ENCODE measurements at places on chromosomes 11 and 22.

DNA sequence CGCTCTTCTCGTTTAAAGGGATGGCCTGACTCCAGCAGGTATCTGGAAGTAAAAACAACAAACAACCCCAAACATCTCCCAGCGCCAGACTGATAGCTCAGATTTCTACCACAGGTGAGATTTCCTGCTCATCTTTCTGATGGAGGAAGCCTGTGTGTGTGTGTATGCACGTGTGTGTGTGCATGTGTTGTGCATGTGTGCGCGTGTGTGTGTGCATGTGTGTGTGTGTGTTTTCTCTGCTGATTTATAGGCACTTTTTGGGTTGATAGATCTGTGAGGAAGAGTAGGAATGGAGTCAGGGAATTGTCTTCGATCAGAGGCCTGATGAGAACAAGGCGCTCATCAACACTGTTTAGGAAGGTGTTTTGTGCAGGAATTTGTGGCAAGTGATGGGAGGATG, 103.0 kb downstream of the PKNOX2 start:
- no peak for DNase-seq

- DNase-seq, result no peak
Observed at GRCh38 chr11:133390803-133391202, 141.5 kb downstream of the OPCML start.

- no peak for DNase-seq
Observed at GRCh38 chr22:50303848-50304527, 3.5 kb downstream of the PLXNB2 start.

- no peak for DNase-seq
Observed at GRCh38 chr11:59427068-59427382, 812 bp upstream of the OR5A2 start.

GRCh38 chr11:30150425-30150824, 80.4 kb upstream of the FSHB start:
- DNase-seq, result no peak

DNA sequence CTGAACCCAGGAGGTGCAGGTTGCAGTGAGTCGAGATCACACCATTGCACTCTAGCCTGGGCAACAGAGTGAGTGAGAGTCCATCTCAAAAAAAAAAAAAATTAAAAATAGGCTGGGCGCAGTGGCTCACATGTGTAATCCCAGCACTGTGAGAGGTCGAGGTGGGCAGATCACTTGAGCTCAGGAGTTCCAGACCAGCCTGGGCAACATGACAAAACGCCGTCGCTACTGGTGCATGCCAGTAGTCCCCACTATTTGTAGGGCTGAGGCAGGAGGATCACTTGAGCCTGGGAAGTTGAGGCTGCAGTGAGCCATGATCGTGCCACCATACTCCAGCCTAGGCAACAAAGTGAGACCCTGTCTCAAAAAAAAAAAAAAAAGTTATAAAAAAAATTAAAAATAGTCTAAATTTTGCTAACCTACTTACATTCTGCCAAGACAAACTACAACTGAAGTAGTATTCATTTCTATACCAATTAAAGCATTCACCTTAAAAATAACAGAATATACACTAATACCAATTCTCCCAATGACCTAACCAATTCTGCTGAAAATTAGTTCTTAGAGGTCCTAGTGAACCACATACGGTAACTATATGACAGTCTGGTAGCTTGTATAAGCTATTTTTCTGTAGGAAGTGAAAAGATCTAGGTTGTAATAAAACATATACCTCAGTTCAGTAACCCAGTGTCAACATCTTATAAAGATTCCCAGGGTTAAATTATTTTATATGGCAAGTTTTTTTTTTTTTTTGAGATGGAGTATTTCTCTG, 7.1 kb downstream of the DDX6 start:
- no peak for DNase-seq

DNA sequence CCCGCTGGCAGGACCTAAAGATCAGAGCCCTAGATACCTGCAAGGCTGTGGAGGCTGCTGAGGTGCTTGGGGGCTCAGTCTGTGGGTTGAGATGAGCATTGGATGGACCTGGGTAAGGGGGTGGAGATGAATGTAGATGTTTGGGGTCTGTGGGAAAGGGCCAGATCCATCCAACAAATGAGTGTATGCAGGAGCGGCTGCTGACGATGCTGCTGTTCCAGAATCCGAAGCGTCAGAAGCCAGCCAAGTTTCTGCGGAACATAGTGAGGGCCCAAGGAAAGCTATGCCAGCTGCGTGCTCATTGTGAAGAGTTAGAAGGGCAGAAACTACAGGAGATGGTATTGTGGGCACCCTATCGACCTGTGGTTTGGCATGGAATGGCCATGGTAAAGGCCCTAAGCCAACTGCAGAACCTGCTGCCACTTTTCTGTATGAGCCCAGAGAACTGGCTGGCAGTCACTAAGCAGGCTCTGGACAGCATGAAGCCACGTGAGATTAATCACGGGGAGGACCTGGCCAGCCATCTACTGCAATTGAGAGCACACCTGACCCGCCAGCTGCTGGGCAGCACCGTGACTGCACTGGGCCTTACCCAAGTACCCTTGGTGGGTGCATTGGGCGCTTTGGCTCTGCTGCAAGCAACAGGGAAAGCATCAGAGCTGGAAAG, 36.6 kb downstream of the RRP8 start:
- DNase-seq, result no peak

DNA sequence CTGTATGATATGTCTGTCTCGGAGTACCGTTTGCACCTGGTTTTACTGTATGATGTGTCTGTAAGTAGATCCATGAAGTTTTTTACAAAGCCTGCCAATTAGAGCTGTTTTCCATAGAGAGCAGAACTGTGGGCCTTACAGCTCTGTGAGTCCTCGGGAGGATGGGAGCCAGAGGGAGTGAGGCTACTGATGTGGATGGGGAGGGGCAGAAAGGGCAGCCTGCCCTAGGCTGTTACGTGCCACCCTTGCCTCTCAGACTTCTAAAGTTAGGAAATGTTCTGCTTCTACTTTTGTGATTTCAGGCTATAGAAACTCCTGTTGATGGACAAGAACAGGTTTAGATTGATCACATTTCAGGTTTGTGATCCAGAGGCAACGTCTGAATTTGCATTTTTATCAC, 105.2 kb downstream of the PPP6R3 start:
- no peak for DNase-seq

DNA sequence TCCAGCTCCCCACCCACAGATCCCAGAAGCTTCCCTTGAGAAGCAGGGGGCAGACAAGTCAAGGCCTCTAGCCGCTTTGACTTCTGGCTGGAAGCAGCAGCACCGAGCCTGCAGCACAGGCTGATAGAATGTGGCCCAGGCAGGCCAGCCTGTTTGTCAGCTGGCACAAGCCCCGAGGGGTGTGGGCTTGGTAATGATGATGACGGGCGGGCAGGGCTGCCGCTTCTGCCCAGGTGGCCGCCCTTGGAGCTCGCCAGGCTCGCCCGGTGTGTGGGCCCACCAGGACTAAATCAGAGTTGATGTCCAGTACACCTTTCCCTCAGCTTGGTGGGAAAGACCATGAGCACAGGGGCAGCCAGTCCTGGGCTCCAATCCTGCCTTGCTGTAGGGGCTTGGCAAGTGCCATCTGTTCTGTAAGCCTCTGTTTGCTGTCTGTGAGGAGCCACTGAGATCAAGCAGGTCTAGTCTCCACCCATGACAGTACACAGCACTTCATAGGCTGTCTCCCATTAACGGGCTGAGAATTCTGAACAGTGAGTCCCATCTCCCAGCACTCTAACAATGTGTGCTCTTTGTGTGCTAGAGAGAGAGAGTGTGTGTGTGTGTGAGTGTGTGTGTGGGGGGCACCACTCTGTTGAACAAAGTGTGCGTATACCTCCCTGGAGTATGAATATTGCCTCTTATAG, 26.8 kb downstream of the MICAL2 start:
- DNase-seq, result no peak

DNA sequence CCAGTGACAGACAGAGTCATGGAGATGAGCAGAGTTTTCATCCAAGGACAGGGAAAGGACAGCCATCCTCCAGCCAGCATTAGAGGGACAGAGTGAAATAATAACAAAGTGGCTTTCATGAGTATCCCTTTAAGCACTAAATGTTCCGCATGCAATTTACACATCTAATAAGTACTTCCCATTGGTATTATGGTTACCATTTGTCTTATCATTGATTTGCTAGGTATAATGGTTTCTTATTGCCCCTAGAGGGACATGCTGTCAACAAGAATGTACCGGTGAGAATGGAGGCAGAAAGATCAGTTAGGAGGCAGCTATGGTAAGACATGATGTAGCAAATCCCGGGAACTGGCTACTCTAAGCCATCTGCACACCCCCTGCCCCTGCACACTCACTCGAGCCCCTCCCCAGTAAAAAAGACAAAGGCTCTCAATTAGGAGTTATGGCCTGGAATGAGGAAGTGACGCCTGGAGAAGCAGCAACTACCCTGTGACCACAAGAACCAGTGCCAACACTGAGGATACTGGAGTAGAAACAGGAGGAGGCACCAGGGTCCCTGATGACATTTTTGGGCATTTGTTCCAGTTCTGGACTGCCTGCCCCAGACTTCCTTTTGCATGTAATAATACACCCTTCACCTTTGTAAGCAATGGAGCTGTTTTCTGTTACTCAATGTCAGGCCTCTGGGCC, 30.2 kb upstream of the HMGXB4 start:
- DNase-seq, result no peak

- DNase-seq, result no peak
Observed at GRCh38 chr22:28894807-28895206, 11.4 kb downstream of the ZNRF3 start.

DNA sequence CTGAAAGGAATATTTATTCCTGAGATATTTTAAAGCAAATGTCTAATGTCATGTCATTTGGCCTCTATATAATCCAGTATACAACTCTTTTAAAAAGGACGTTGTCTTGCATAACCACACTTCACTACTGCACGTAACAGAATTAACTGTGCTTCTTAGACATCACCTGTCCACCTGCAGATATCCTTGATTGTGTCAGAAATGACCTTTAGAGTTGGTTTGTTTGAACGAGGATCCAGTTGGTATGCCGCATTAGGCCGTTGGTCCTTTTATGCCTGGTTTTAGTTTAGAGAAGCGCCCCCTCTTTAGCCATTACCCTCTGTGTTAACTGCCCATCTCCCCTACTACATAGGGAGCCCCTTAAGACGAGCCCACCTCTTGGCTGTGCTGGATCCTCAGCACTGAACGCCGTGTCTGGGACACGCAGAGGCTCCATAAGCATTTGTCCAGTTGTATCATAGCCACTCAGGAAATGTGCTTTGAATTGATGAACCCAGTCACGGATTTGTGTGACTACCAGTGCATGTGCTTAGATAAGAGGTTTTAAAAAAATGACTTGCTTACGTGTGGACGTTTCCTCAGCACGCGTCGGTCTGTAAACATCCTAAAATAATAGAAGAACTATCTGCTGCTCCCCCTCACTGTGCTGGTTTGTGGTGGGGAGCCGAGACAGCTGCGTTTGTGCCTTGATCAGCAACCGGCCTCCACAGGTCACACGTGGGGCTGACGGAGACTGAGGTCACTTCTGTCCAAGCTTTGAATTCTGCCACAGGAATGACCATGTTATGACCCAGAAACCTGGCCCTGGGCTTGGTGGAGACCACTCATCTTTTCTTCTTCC, 4.0 kb downstream of the MICAL2 start:
- no peak for DNase-seq

- DNase-seq, result no peak
Observed at GRCh38 chr11:128372977-128373376, 214.4 kb downstream of the ETS1 start.

DNA sequence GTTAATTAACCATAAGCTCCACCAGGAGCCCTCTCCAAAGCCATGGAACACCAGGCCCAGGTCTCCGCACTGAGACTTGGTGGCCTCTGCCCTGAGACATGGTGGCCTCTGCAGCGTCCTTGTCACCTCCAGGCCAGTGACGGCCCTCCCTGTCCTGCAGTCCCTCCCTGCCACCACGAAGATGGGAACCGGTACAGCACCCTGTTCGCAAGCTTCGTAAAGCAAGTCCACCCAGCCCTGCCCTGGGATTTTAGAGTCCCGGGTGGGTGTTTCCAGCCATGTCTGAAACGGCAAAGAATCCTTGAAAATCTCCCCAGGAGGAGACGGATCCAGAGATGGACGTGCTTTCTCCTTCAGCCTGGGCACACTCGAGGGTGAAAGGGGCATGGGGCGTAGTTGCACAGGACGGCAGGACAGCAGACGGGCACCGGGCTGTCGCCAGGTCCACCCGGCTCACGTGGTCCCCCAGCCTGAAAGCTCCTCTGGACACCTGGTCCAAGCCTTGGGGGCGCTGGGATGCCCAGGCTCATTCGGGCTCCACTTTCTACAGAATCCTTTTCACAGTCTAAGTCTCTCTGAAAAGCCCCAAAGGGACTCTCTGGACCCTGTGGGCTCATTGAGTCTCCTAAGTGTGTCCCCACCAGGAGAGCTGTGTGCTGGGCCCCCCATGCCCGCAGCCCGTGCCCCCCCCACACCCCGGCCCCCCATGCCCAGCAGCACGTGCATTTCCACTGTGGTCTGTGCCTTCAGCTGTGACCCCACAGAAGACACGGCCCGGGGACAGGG, 456.2 kb downstream of the BRD1 start:
- DNase-seq, result no peak

DNA sequence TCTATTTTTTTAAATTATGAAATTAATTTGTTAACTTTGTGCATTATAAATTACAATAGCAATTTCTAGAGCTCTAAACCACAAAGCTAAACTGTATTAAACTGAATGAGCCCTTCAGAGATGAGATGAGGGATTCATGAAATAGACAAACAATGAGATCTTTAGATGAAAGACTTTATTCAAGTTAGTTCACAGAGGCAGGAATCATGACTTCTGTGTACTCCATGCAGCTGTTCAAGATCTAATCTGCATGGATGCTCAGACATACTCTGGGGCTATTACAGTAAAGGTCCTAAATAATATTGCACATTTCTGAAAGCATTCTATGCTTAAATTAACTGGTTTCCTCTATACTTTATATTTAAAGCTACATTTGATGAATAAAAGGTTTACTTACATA, 122.7 kb downstream of the FCHSD2 start:
- DNase-seq, result no peak

DNA sequence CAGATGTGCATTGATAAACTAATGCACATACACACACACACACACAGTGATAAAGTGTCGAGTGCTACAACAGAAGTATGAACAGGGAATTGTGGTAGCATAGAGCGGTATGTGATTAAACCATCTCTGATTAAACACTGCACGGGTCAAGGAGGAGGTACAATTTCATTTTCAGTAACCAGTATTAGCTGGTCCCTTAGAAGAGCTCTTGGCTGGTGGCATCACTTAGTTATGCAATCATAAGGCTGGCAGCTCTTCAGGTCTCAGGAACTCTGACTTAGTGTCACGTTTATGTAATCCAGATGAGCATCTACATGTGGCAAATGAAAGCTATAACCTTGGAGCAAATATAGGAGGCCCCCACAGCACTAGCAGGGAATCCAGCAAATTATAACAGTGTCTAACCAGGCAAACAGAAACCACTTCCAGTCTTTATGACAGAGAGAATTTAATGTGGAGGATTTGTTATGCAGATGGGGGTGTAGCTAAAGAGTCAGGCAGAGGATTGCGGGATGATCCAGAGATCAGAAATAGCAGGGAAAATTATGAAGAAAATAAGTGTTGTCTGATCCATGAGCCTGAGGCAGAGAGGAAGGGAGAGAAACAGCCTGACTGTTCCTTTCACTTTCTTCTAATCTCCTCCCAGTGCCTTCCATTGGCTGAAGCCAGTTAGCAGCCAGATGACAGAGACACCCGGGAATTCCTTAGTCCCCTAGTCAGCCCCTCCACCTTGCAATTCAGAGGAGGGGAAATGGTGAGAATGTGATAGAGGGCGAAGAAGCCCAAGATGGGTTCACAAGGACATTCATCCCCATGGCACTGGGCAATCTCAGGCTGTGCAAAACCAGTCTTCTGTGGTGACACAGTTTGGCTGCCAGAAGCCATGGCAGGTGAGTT, 533.1 kb upstream of the TENM4 start:
- DNase-seq, result peak; percentile 8

All from HS-5 (cell line).